ENCODE measurements at places on chromosomes 7 and 10.

GRCh38 chr10:21602313-21602712, 68.3 kb downstream of the MLLT10 start:
- DNase-seq, result no peak

DNA sequence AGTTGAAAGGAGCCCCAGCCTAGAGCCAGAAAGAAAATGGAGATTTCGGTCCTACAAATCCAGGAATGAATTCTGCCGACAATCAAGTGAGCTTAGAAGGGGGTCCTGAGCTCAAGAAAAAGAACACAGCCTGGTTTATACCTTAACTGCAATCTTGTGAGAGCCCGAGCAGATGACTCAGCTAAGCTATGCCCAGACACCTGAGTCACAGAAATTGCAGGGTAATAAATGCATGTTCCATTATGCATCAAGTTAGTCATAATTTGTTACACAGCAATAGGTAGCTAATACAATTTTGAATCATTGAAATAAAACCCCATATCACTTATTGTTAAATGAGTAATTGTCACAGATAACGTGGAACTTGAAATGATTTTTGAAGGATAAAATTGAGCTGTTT, 111.8 kb upstream of the FOXP2 start:
- no peak for DNase-seq

DNA sequence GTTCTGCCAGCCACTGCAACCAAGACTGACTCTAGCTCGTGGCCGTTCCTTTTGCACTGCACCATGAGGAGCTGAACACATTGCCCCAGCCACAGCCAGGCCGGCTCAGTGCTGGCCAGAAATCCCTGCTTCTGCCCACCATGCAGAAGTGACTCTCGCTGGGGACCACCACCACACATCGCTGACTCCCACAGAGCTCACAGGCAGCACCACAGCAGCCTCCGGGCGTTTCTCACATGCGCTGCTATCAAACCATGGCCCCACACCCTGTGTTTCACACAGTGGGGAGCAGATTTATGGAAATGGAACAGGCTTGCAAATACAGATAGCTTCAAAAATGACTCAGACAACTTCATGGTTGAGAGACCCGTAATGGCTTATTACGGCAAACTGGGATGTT, 15.4 kb upstream of the SDK1 start:
- no peak for DNase-seq

GRCh38 chr7:151431281-151431767, 8.6 kb downstream of the CRYGN start:
- DNase-seq, result no peak

- DNase-seq, result no peak
Observed at GRCh38 chr7:134029743-134030142, 97.4 kb upstream of the LRGUK start.

DNA sequence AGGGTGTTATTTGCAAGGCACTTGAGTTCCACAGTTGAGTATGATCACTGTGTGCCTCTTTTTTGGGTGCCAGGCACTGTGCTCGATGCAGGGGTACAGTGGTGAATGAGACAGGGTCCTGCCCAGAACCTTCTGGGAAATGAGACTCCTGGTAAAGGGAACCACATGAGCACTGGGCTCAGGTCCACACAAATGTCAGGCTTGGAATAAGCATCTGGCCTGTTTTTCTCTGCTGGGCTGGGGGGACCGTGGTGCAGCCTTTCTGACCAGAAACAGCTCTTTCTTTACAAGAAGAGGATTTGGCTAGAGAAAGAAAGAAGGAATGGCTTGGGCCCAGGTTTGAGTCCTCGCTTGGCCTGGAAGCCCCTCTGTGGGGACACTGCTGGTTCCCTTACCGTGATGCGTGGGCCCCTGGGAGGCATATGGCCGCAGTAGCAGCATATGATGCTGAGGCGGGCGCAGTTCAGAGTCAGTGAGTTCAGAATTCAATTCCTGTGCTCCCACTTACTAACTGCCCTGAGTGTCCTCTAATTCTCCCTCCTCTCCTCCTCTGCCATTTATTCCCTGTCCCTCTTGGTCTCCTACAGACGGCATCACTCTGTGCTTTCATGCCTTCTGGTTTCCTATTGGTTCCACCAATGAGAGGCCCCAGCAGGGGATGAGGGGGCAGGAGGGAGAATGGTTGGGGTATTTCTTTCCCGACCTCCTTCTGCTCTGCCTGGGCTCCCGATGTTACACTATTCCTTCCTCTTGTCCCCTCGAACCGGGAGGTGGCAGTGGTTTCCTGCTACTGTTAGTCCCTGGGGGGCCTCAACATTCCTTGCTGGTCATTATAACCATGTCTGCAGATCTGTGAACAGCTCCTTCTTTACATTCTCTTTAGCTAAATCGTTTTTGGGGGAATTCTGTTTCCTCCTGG, 9.6 kb upstream of the KCP start:
- DNase-seq, result no peak

Data from GM12891 (cell line).